ENCODE measurements at places on chromosomes 5 and 9.

- no peak for DNase-seq
Observed at GRCh38 chr5:165201369-165201768, 1696.0 kb downstream of the MAT2B start.

DNA sequence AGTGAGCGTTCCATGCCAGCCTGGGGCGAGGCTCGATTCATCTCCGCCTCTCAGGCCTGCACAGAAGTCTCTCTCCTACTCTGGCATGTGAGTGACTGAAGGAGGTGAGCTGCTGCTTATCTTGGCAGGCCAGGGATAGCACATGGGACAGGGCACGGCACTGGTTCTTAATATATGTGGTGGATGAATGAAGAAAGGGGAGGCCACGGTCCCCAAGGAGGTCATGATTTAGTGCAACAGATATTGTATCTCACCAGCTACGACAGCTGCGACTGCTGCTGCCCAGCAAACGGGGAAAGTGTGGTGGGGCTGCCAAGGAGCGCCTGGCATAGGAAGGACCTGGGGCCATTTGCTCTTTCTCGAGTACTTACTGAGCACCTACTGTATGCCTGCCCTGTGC lies 19.3 kb upstream of the MAPK9 start:
- DNase-seq = no peak

DNA sequence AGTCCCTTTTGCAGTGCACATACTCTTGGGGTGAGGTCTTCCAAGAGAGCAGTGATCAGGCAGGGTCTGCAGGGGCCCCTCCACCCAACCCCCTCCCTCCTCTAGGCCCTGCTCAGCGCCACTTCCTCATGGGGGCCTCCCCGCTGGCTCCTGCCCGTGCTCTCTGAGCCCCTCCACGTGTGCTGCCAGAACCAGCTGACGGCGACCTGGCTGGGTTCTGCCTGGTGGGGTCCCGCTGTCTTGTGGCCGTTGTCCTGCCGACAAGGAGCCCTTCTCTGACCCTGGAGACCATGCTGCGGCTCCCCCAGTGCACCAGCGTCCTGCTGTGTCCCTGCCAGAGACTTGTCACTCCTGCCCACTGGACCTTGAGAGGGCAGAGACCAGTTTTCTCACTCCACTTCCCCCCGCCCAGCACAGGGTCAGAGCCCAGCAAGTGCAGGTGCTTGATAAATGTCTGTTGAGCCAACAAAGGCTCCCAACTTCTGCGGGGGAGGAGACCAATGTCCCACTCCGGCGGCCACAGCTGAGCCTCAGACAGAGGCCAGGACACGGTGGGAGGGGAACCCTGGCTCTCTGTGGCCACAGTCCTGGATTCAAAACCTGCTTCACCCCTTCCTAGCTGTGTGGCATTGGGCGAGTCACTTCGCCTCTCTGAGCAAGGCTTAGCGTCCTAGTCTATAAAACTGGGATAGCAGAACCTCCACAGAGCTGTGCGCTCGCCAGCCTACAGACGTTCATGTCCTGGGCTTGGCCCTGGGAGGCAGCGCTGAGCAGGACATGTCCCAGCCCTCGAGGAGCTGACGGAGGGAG lies 24.8 kb downstream of the SARDH start:
- no peak for DNase-seq

DNA sequence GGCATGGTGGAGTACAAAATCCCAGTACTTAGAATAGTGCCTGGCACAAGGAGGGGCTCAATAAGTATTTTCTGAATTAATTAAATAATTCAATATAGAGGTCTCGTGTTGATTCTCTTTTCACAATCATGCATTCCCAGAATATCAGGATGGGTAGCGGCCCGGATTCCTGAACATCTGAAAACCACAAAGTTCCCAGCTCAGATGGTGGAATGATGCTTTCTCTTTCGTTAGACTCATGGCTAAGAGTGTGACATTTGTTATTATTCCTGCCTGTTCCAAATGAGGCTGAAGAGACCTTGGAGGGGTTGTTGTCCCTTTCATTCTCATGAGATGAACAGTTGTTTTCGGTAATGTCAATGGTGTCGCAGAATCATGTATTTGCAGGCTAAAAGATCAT lies 95.4 kb upstream of the LIFR start:
- no peak for DNase-seq

- DNase-seq = no peak
Observed at GRCh38 chr5:65867542-65868195, 58.7 kb upstream of the ERBIN start.

DNA sequence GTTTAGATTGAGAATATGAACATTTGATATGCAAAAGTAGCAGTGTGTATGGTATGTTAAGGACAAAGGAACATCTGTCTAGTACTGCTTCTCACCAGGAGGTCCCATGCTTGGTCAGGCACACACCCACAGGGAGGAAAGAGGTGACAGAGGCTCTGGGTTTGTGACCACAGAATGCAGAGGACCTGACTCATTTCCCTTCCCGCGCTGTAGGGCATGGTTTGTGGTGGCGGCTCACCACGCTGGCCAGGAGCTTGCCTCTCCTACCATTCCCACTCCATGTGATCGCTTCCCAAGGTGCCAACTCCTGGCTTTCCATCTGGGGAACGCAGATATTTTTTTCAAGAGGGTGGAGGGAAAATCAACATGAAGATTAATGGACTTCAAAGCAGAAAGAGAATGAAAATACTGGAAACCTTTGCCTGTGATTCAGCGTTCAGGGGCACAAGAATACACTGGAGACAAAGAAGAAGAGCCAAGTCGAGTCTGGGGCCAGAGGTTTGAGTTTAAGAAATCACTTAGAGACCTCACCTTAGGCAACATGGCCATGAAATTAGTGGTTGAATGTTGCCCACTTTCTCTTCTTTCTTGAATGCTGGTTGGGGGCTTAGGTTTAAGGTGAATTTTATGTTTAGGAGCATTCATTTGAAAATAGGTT lies 477.8 kb downstream of the CCDC171 start:
- DNase-seq = peak; percentile 34

- no peak for DNase-seq
Observed at GRCh38 chr5:121019106-121019505, 555.0 kb downstream of the PRR16 start.

- DNase-seq = no peak
Observed at GRCh38 chr9:135088348-135088978, 995 bp downstream of the OLFM1 start.

DNA sequence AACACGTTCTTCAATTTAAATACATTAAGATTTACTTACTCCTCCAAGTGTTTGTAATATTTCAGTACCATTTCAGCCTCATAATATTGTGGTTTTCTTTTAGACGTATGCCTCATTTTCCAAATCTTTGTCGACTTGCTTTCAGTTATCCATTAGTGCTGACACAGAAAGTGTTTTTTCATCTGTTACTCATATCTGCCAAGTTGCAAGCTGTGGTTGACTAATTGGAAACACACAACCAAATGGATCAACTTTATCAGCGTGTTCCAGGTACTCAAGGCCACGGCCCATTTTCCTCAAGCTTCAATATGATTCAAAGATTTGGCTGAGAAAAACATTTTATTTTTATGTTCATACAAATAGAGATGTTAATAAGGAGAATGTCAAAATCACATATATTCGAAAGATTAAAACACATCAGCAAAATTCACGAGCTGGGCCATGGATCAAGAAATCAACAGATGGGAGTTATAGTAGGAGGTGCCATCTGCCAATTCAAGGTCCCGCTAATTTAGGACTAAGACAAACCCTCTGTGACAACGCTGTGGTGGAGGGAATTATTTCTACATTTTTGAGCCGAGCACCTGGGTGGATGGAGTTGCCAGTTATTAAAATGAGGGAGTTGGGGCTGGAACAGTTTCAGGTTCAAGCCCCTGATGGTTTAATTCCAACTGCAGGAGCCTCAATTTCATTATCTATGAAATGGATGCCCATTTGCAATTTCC lies 27.2 kb upstream of the CCNJL start:
- DNase-seq = no peak

- no peak for DNase-seq
Observed at GRCh38 chr5:8700222-8700621, 831.3 kb downstream of the MTRR start.

DNA sequence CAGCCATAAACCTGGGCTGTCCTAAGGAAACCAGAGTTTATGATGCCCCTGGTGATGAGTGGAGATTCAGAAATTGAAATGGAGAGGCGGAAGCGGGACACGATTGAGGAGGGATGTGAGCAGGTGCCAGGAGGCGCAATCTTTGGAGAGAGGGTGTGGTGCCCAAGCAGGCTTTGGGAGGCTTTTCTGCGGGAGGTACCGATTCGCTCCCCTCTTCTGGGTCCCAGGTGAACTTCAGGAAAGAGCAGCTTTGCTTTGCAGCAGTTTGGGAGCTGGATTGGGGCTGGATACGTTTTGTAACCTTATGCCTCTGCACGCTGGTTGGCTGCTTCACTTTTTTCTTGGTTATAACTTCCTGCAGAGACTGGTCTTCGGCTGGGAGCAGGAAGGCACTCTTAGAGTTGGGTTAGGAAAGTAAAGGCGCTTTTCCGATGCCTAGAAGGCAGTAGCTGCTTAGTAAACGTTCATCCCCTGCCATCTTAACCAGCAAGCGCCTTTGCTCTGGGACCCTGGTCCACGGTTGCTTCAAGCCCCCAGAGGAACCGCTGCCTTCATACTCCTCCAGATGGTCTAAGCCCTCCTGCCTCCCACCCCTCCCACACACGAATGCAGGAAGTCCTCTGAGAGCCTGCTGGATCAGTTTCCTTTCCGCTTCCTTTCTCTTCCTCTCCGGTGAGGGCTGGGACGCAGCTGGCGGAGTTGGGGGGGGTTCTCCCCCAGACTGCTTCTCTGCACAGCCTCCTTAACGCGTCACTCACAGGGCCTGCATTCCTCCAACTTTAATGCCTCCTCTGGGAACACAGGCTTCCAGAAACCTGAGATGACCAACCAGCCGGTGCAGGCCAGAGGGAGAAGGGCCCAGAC lies 15.2 kb upstream of the NEK6 start:
- peak; percentile 71 for DNase-seq

- peak; percentile 82 for DNase-seq
Observed at GRCh38 chr5:172443441-172444109, 10.8 kb downstream of the SH3PXD2B start.

GRCh38 chr5:14735944-14736343 lies 71.4 kb downstream of the OTULIN start:
- peak; percentile 79 for DNase-seq

DNA sequence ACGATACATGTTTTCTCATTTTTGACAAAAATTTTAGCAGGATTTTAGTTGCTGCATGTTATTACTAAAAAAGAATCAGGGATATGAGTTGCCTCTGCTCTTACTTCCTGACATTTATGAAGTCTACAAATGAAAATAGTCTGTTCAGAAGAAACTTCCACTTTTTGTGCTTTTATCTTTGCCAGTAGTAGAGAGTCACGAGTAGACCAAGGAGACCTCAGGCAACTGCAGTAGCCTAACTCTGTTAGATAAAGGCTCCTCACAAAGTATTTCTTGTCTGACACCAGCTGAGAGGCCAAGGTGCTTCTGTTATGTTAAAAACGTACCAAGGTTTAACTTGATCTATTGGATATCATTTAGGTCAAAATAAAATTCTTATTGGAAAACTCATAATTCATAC lies 333.9 kb downstream of the NR2F1-AS1 start:
- DNase-seq = no peak

DNA sequence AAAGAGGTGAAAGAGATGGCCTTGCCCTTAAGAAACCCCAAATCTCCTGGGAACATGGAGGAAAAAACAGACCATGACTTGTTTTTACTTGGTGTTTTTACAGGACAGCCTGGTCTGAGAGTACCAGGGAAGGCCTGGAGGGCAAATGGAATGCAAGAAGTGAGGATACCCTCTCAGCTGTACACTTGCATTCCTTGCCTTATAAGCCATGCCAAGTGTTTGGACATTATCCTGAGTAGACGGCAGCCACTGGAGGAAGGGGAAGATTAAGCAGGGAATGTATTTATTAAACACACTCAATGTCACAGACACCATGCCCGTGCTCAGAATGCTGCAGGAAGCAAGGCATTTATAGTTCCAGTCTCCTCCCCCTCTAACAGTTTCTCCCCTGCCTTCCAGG lies 581.4 kb downstream of the CDK5RAP2 start:
- DNase-seq = no peak

DNA sequence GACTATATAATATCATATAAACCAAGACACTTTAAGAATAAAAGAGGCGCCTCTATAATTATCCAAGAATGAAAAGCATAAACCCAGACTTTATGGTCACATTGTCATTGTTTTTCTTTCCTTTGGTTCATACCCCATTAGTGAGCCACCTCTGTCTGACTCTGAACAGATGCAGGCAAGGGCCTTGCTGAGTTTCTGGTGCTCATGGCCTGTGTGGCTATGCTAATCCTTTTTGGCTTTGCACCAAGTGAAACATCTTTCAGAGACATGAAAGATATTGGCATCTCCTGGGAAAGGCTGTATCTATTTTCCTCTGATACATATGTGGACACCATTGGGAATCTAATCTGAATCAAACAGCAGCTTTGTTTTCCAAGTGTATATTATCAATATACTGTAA lies 222.5 kb downstream of the CHSY3 start:
- no peak for DNase-seq

DNA sequence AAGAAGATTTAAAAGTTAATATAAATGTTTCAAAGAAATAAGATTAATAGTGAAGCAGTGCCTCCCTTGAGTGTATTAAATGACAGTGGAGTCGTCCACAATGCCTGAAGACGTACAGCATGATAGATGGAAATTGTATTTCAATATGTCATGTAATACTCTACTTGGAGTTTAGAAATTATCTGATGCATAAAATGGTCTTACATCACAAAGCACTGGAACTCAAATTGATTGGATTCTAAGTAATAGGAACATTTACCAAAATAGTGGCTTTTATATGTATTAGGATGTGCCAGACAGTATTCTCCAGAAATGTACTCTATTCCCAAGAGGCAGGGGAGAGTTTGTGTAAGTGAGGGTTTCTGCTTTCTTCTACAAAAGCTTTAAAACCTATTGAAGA lies 49.4 kb downstream of the CDH10 start:
- DNase-seq = no peak

- peak; percentile 77 for DNase-seq
Observed at GRCh38 chr9:4663956-4664355, 1.9 kb downstream of the PLPP6 start.

DNA sequence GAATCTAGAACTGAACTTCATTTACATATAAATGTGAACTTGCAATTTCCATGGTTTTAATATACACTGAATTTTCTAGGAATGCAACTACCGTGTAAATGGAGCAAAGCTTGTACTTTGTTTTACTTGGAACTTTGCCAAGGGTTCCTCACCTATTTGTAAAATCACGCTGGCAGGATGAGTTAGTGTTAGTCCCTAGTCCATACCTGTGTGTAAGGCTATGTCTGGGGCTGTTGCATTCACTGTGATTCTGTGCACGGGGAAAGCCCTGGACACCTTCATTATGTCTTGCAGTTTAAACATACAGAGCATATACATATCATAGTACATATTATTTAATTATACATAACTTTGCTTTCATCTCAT lies 119.9 kb downstream of the PAX5 start:
- DNase-seq = no peak

Measured in suppressor macrophage (primary cell).